Stimulated activated CD8-positive, alpha-beta memory T cell treated with anti-CD3 and anti-CD28 coated beads, Interleukin-7, amount 100 ng/mL, for 1 hour (primary cell): ENCODE measurements at places on chromosomes 4 and X.

GRCh38 chrX:28329156-28329555 is 258.1 kb upstream of the IL1RAPL1 start:
- DNase-seq, result no peak

DNA sequence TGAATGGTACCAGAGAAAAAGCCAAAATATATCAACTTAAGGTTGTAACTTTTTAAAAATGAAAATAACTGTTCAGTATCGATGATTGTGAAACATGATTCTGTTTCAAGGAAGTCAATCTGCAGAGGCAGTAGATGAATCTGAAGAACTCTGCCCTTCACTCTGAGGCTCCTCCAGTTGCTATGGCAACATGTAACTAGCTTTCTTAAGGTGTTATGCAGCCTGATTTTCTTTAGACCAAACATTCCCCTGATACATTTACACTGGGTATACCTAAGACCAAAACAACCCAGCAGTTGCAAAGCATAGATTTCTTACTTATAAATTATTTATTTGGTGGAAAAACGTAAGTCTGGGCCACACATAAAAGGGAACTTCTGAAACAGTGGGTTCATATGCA is 133.6 kb upstream of the RASGEF1B start:
- no peak for DNase-seq

GRCh38 chrX:122501652-122502051 is 682.4 kb upstream of the GRIA3 start:
- no peak for DNase-seq

GRCh38 chr4:26148927-26149326 is 171.9 kb upstream of the RBPJ start:
- DNase-seq, result no peak

GRCh38 chr4:123505095-123506010 is 108.8 kb downstream of the SPRY1 start:
- no peak for DNase-seq

DNA sequence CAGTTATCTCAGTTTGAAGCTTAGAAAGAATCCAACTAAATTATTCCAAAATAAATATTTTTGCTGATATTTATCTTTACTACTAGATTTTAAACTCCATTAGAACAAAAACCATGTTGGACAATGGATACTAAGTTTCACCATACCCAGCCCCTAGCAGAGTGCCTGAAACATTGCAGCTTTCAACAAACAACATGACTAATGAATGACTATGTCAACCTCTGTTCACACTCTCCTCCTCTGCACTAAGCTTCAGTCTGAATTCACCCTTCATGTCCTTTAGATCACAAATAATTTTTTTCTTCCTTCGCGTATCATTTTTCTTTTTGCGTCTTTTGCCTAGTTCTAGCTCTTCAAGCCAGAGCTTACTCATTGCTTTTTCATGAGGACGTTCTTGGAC is 315.2 kb downstream of the PCDH10 start:
- DNase-seq, result no peak

DNA sequence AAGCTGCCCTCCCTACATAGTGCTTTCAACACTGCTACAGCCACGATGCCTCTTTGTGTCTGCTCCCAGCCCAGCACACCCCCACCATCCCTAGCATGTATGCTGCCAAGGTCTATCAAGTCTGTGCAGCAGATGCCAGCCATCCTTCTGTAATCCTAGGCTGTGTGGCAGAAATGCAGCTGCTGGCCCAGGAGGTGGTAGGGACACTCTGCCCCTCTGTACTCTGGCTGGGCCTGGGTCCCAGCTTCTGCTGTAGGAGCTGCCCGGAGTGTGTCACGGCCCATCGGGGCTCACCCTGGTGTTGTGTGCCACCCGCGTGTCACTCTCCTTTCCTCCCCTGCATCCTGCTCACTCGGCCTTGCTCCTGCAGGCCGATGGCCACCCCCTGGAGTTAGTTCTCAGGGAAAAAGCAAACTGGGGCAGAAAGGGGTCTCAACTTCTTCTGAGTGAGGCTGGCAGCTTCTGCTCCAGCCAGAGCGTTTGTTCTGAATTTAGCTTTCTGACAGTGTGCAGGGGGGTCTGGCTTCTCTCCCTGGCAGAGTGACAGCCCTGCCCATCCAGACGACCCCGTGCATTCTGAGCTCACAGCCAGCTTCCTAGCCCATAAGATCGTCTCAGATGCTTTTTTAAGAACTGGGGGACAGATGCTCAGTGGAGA is 22.7 kb downstream of the PSAPL1 start:
- no peak for DNase-seq

DNA sequence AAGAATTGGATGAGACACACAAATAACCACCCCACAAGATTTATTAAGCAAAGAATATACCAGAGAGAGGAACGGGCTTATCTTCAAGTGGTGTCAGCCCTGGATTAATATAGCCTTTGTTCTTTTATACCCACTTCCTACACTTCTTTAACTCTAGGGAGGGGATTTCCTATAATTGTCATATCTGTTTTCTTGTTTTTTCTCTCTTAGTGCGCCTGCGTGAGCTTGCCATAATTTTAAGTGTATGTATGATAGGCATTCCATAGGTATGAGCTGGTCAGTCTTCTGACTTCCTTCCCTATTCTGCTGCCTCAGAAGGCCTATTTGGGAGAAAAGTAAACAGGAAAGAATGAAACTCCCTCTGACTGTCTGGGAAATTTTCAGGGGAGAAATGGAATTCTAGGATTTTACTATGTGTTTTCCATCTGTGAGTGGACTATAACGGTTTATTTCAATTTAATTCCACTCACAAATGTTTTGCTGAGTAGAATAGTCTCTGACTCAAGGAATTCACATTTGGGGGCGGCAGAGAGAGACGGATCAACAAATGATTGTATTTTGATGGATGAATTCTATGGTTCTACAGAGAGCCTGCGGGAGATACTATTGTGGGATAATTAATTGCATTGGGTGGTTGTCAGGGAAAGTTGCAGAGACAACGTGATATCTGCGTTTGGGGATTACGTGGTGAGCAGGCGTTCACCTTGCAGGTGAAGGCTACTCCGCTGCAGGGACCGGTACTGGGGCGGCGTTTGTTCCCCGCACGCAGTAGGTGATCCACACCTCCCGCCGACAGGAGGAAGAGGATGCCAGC is 626 bp upstream of the CEP135 start:
- no peak for DNase-seq

- no peak for DNase-seq
These were observed 19.8 kb upstream of the CD38 start for GRCh38 chr4:15758294-15758693.

- no peak for DNase-seq
These were observed 12.1 kb downstream of the PPP2R3B start for GRCh38 chrX:374596-374995.

DNA sequence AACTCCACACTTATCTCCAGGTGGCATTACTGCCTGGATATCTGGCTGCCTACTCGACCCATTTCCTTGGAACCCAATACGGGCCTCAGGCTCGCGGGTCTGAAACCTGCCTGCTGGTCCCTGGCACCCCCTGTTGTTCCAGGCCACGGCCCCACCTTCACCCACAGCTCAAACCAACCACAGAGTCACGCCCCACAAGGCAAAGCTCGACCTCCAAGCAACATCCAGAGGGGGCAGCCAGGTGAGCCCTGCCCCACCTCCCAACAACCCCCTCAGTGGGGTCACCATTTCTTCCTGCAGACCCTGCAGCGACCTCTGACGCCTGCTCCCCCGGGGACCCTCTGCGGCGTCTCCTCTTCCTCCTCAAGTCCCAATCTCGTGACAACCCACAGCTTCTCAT is 76.2 kb downstream of the WFS1 start:
- no peak for DNase-seq
